T-helper 1 cell (primary cell): ENCODE measurements at places on chromosomes 1 and 21.

DNA sequence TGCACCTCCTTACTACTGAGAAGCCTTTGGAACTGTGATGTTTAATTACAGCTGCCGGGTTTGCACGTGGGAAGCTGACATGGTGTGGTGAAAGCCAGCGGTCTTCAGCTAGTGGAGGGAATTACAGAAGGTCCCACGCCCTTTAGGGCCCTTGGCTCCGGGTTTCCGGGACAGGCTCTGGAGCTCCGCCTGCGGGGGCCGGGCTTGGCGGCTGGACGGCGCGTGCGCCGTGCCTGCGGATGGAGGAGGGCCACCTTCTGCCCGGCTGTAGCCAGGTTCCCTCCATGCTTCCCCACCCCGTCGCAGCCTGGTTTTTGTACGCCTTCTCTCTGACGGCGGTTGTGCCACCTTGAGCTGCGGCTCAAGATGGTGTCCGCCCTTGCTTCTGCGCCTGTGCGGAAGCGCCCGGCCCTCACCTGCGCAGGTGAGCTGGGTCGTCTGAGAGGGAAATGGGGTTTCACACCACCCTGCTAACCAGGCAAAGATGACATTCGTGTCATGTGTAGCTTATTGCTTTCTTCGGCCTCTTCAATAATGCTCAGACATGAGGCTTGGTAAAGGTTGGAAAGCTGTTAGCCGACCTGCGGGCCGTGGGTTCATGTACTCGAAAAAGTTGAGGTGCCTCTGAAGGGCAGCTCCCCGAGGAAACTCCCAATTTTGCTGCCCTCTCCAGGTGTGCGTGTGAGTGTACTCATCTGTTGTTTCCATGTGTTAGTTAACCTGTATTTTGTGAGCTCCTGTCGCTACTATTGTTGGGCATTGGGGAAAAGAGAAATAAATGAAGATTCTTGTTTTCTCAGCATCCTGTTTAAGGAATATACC is 36.6 kb upstream of the OPRD1 start:
- DNase-seq = peak; percentile 57

- no peak for DNase-seq
Measured at GRCh38 chr21:34730194-34730593, 61.4 kb downstream of the CLIC6 start.

DNA sequence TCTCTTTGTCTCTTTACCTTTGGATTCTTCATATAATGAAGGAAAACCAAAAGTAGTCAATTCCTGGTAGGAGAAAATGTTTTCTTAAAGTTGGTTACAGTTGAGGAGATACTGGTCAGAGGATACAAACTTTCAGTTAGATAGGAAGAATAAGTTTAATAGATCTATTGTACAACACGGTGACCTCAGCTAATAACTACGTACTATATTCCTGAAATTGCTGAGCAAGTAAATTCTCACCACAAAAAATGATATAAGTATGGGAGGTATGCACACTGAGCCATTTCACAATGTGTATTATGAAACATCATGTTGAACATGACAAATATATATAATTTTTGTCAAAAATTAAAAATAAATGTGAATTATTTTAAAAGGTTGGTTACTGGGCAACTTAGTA is 20.4 kb downstream of the SSX2IP start:
- no peak for DNase-seq

- no peak for DNase-seq
Measured at GRCh38 chr1:43622471-43622870, 27.5 kb upstream of the KDM4A start.

DNA sequence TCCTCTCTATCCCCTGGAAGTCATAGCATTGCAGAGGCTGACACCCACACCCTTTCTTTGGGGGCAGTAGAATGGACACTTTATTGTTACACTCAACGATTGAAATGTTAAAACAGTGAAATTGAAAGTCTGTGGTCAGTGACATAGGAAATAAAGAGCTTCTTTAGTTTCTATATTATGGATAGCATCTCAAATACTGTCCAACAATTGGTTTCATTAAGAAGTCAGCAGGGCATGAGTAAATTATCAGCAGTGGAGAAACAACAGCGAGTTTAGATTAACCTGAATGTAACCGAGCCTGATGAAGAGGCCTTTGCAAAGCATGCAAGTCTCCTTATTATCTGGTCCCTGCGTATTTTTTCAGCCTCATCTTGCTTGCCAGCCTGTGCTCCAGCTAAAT is 350.7 kb downstream of the NTNG1 start:
- no peak for DNase-seq

DNA sequence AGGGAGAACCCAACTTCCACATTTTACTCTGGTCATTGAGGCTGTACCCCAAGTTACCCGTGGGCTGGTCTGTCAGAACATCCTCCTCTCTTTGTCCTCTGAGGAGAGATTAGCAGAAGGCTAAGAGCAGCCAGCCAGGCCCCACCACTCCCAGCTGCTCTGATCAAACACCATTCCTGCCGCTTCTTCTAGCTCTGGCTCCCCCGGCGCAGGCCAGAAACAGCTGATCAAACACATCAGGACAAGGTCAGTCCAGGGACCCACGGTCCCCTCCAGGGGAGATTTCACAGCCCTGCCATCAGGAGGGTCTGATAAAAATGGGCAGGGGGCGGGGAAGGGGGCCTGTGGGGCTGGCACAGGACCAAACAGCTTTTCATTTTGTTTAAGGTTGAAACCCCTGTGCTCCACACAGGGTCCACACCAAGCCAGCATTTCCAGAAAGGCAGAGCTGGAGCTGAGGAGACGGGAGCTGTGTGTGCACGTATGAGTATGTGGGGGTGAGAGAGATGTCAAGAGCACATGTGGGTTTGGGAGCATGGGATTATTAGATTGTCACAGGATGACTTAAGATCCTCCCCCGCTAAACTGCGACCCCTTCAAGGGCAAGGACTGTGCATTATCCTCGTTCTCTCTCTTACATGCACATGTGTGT is 29.9 kb upstream of the EPHA8 start:
- no peak for DNase-seq

DNA sequence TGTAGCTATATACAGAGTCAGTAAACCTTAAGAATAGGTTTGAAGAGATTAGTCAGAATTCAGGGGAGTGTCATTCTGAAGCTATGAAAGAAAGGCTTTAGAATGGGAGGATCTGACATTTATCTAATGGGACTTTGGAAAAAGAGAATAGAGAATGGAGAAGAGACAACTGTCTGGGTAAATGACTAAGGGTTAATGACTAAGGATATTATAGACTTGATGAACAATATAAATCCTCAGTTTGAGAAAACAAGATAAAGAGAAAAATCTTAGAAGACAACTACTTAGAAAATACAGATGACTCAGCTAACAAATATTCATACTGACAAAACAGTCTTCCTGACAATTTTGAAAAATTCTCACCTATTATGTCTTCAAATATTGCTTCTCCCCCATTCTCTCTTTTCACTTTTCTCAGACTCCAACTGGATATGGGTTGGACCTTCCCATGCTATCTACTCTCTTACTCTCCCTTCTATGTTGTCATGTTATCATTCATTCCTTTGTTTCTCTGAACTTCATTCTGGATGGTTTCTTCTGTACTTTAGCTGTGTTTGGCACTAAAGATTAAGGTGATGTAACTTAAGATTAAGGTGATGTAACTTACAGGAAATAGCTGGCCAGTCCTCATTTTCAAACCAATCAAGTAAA is 20.4 kb downstream of the SLC16A1 start:
- DNase-seq = no peak

GRCh38 chr1:108034396-108034795 is 69.4 kb upstream of the VAV3 start:
- DNase-seq = no peak

DNA sequence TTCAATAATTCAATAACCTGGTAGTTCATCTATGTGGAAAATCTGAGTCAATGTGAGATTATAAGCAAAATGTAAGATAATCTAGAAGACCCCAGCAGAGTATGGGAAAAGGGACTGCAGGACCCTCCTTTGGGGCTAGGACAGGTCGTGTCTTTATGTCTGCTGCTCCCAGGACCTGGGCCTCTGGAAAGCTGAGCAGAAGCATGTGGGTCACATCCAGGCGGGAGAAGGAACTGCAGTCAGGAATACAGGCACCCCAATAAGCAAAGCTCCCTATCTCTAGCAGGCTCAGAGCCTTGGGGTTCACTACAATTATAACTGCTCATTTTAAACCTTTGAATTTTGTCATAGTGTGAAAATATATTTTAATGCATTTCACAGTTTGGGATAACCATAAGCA is 73.9 kb upstream of the MCOLN3 start:
- DNase-seq = no peak

DNA sequence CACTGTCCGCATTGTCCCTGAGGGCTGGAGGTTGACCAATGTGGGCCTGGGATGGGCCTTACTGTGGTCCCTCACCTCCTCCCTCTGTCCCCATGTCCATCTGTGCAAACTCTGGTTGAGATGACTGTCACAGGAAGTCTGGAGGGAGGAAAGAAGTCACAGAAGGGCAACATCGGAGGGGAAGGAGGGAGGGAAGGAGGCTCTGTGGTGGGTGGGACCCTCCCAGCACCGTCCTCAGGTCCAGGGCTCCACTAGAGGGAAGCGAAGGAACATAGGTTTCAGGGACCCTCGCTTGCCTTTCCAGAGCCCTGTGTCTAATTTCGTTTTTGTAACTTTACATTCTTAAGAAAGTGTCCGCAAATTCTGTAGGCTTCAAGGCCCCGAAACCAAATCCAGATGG is 111.3 kb upstream of the SLC44A3 start:
- no peak for DNase-seq

DNA sequence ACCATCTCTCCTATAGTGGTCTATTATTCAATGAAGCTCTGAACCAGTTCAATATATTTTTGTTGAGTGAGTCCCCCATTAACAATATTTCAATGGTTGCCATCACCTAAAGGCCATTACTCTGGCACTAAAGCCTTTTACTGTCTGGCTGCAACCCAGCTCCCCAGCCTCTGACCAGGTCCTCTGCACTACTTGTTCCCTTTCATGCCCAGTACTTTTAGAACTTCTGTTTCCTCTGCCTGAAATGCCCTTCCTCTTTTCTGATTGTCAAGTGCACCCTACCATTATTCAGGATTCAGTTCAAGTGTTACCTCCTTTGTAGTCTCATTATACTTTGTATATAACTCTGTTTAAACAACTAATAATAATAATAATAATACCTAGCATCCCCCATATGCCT is 30.4 kb upstream of the ZFYVE9 start:
- no peak for DNase-seq

GRCh38 chr21:28212061-28212460 is 780.6 kb downstream of the LTN1 start:
- DNase-seq = no peak

DNA sequence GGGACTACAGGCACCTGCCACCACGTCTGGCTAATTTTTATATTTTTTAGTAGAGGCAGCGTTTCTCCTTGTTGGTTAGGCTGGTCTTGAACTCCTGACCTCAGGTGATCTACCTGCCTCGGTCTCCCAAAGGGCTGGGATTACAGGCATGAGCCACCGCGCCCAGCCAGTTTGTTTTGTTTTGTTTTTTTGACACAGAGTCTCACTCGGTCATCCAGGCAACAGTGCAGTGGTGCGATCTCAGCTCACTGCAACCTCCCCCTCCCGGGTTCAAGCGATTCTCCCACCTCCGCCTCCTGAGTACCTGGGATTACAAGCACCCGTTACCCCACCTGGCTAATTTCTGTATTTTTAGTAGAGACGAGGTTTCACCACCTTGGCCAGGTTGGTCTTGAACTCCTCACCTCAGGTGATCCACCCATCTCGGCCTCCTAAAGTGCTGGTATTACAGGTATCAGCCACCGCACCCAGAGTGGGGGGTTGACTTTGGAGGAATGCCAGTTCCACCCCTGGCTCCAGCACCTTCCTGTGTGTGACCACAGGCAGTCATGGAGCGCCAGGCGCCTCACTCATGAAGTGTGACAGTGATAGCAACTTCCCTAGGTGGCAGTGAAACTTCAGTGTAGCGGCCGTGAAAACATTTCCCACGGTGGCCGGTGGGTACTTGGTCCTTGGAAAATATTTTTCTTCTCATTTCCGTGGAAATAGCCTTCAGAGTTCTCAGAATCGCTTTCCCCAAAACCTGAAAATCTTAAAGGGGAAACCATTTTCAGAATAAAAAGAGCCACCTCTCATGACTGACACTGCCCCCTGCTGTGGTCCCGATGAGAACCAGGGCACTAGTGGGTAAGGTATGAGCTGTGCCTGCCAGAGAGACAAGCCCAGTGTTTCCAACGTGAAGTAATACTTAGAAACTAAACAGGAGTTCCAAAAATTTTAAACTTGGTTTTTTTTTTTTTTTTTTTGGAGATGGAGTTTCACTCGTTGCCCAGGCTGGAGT is 48.6 kb downstream of the WDR4 start:
- DNase-seq = no peak

GRCh38 chr1:179545321-179545720 is 30.4 kb downstream of the NPHS2 start:
- no peak for DNase-seq

DNA sequence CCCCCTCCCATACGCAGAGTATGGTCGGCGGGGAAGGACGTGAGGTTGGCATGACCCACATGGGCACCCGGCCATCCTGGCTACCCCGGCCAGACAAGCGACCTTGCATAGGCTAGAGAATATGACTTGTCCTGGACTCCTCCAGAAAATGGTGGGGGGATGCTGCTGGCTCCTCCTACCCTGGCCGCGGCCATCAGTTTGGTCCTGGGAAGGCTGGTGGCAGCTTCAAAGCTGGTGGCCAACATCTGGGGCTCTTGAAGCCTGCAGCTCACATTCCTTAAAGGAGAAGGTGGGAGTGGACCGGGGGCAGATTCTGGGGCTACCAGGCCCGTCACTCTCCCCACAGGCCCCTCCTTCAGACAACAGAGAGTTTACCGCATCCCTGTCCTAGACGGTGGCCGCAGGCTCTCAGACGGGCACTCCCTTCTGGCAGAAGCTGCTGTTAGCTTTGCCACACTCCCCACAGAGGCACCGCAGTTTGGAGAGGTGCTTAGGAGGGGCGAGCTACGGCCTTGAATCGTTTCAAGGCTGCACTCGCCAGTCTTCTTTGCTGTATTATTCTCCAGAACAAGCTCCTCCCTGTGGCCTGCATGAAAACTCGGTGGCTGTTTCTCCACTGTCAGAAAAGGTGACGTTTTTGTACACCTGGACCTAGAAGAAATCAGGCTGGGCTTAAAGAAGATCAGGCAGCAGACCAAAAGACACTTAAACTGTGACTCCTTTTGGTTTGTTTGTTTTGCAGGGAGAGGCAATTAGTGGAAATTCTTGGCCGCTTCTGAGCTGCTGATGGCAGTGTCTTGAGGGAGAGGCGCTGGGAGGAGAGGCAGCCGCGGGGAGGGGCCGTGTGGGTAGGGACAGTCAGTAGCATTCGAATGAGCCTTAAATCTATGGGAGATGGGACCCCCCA is 68.0 kb downstream of the RUNX3 start:
- DNase-seq = no peak

DNA sequence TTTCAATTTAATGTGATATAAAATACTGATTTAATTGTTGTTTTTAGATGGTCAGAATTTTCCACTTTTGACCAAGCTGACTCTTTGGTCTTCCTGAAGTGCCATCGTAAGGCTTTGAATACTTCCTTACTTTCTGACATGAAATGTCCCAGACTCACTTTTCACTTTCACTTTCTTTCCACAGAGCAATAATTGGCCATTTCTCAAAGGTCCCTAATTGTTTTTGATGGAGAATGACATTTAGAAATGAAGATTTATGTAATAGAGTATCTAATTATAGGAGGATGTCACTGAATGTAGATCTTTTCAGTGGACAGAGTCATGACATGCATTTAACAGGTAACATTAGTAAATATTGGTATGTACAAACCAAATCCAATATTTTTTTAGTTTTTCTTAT is 1141.6 kb downstream of the KCNT2 start:
- DNase-seq = no peak
